ENCODE measurements at places on chromosomes 13 and 19. TPM values are rescaled to one million over a fixed set of nuclear protein-coding genes. Genes with fewer than 3 reads are reported as not detected.

Gene RGCC
- 0.59 TPM for total RNA-seq

Gene AP1M2
- total RNA-seq, result not detected

Gene DZIP1
- total RNA-seq, result 62.4 TPM

Gene RRAS
- total RNA-seq, result 75.3 TPM

Gene ZSCAN4
- 0.37 TPM for total RNA-seq

Gene GPC5
- total RNA-seq, result 0.30 TPM

Gene KIR2DL1
- total RNA-seq, result not detected

Gene ZNF442
- 3.9 TPM for total RNA-seq

Gene LYL1
- 5.0 TPM for total RNA-seq

Gene ZNF888
- 6.6 TPM for total RNA-seq
